Left hindlimb (tissue), 1 donor: ENCODE measurements at places on chromosomes 2 and 18.

DNA sequence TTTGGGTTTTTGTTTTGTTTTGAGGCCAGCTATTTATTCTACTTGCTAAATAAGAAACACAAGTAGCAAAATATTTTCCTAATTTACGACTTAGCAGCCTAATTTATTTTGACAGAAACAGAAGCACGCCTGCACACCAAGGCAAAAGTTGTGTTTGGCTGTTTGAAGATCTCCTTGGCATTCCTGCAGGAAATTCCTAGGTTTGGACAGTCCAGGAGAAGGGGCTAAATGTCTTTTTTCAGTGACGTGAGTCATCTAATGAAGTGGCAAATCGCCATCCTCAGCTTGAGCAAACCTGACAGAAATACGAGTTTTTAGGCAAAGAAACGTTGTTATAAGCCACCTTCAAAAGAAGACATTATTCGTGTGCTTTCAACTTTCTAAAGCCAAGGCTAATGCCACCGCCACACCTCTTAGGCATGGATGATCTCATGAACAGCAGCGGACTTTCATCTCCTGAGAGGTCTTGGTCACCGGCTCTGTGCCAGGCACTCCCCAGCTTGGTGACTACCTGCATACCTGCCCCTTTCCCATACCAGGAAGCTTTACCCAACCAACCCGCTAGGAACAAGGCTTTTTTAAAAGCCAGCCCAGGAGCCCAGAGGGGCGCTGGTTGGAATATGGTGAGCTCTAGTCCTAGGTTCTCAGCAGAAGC is 30.9 kb downstream of the STK39 start:
- no peak for DNase-seq

- DNase-seq: no peak
Observed at GRCh38 chr18:35920623-35921022, 51.9 kb upstream of the RMP24 start.

GRCh38 chr2:234481301-234481700 is 15.6 kb downstream of the ARL4C start:
- no peak for DNase-seq

GRCh38 chr2:128493880-128494279 is 175.2 kb upstream of the HS6ST1 start:
- no peak for DNase-seq

DNA sequence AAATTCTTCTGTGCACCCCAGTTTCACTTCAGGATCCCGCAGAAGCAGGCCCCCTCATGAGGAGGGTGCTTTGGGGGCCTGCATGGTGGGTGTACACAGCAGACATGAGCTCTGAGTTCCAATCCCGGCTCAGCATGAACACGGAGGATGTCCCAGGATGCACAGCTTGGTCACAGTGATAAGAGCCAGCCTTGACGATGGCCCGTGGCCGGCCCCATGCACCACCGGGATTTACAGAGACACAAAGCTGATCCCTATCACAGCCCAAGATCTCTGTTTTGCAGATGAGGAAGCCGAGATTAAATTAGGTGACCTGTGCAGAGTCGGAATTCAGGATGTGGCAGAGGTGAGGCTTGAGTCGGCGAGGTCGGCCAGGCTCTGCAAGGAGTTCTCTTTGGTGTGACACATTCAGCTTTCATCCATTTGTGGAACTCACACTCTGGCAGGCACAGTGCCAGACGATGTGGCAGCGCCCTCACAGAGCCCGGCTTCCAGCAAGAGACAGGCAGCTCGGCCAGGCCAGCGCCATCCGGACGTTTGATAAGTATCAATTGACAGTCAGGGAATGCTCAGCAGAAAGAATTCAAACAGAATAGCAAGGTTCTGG is 456.3 kb upstream of the MYT1L start:
- DNase-seq: no peak

- DNase-seq: peak; percentile 63
Observed at GRCh38 chr2:9206991-9207640, 504 bp downstream of the ASAP2 start.

- no peak for DNase-seq
Observed at GRCh38 chr2:40416486-40416885, 35.4 kb downstream of the SLC8A1 start.

- DNase-seq: peak; percentile 85
Observed at GRCh38 chr2:236887531-236887930, 198.2 kb upstream of the COPS8 start.

- no peak for DNase-seq
Observed at GRCh38 chr2:131076707-131077106, 16.6 kb downstream of the FAM168B start.

DNA sequence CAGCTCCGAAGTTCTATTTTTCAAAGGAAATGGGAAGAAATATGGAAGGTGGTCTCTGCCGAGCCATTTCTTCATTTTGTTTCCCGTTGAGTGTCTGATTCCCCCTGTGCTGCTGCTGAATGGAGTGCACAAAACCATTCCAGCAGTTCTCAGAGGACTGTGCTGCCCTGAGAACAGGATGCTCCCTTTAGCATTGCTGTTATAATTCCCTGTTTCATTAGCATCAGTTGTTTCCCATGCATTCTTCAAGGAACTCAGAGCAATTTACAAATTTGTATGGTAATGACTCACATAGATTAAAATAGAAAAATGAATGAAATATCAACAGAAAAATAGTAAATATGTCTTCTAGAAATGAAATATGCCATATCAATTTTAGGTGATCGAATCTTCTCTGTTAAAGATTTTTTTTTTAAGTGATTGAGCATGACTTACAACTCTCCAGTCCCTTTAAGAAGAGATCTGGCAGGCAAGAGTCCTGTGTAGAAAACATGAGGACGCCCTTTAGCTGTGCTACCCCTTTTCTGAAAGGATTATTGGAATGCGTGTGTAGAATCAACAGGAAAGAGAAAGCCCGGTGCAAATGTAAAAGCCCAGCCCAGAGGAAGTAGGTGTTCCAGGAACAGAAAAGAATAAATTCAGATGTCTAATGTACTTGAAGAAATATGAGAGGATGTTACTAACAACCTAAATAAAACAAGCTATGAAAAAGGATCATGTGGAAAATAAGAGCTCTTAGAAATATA is 118.5 kb downstream of the ATP9B start:
- no peak for DNase-seq

- no peak for DNase-seq
Observed at GRCh38 chr2:219440388-219441256, 6.0 kb downstream of the SPEG start.

DNA sequence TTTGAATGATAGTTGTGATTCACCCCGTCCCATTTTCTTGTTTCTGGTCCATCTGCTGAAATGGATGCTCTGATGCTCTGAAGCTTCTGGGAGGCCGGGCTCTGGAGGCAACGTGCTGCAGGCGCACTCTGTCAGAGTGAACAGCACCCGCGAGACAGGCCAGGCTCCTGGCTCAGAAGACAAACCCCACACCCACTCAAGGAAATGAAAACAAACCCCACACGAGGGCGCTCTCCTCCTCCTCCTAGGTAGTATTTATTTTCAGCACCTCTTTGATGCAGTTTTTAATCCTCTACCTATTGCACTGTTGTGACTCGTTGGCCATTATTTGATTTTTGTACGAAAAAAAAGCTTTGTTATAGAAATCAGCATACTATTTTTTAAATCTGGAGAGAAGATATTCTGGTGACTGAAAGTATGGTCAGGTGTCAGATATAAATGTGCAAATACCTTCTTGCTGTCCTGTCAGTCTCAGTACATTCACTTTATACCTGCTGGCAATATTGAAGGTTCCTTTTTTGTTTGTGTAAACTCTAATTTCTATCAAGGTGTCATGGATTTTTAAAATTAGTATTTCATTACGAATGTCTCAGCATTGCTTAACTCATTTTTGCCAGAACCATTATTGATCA is 10.3 kb upstream of the CHST10 start:
- no peak for DNase-seq

DNA sequence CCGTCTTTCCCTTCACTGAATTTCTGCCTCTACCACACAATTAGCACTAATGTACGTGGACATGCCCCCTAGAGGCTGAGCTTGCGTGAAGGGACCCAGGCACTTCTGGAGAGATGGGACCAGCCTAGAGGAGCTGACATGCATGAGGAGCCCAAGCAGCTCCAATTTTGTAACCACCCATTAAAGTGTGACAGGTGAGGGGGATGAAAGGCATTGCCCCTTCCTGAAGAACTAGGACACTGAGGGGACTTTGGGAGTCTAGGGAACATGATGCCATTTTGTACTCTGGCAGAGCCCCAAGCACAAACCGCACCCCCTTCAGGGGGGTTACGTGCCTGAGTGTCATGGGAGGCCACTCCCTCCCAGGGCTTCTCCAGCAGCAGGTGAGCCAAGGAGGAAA is 63.6 kb downstream of the HNRNPLL start:
- no peak for DNase-seq

- DNase-seq: peak; percentile 50
Observed at GRCh38 chr2:227033471-227034148, 130.4 kb downstream of the COL4A4 start.

DNA sequence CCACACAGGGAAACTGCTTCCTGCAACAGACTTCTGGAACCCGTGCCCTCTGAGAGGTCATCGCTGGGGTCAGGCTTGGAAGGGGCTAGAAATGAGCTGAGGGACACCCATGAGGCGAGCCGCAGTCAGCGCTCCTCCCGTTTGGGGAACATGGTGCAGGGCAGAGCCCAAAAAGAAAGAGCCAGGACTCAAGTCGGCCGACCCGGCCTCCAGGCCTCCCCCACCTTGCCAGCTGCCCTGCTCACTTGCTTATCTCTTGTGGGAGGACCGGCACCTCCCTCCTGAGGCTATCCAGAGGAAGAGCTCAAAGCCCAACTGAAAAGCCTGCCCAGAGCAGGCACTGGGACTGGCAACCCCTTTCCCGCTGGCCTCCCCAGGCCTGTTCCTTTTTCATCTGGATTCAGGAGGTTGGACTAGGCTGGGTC is 43.6 kb downstream of the SCTR start:
- DNase-seq: no peak

DNA sequence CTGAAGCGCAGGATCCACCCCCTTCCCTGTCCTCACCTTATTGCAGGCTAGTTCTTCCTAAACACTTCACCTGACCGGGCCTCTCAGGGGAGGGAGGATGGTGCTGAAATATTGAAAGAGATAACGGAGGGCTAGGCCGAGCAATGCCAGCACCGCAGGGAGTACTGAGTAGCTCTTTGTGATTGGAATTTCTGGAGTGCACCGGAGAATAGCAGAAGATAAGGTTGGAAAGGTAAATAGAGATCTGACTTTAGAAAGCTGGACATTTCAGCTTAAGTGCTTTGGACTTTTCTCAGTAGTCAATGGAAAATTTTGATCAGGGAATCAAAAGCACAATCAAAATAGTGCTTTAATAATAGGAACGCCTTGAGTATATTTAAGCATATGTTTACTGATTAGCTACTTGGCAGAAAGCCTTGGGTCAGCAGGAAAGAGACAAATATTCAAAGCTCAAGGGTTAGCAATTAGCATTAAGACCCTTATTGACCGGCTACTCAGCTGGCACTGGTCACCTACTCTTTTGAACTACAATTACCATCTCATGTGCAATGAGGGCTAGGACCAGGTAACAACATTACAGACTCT is 142.9 kb upstream of the NDUFV2 start:
- no peak for DNase-seq

DNA sequence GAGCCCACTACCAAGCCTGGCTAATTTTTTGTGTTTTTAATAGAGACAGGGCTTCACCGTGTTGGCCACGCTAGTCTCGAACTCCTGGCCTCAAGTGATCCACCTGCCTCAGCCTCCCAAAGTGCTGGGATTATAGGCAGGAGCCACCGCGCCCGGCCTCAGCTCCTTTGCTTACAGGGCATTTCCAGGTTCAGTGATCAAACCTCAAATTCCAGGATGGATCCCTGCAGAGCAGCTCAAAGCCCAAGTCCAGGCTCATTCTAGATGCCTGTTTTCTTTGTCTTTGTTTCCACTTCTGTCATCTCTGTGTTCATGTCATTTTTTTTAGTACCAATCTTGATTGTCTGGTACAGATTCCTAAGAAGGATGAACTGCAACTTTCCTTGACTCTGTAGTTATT is 41.9 kb downstream of the TNFRSF11A start:
- no peak for DNase-seq
